Stimulated activated CD8-positive, alpha-beta memory T cell treated with anti-CD3 and anti-CD28 coated beads, Interleukin-2, amount 100 ng/mL, for 48 hours (primary cell): ENCODE measurements at places on chromosomes 7 and 10.

- no peak for DNase-seq
Measured at GRCh38 chr7:143256325-143256724, 6.9 kb upstream of the GSTK1 start.

GRCh38 chr7:68862736-68863135, 735.5 kb upstream of the AUTS2 start:
- DNase-seq: no peak

- no peak for DNase-seq
Measured at GRCh38 chr10:86003201-86003621, 363.4 kb downstream of the GRID1 start.

- no peak for DNase-seq
Measured at GRCh38 chr7:149180722-149181449, 14.5 kb upstream of the ZNF282 start.

DNA sequence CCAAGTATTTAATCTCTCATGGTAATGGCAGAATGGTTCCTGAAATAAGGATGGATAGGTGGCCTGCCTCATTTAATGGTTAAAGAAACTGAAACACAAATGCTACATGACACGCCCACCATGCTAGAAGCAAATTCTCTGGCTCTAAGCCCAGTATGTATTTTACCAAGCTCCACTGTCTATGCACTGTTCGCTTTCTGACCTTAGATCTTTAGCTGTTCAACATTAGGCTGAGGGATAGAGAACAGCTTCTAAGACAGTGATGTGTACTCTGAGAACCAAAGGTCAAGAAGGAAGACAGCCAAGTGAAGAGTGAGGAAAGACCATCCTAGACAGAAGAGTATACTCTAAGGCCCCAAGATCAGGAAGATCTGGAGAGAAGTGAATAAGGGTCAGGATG, 26.6 kb downstream of the FAM3C start:
- no peak for DNase-seq

DNA sequence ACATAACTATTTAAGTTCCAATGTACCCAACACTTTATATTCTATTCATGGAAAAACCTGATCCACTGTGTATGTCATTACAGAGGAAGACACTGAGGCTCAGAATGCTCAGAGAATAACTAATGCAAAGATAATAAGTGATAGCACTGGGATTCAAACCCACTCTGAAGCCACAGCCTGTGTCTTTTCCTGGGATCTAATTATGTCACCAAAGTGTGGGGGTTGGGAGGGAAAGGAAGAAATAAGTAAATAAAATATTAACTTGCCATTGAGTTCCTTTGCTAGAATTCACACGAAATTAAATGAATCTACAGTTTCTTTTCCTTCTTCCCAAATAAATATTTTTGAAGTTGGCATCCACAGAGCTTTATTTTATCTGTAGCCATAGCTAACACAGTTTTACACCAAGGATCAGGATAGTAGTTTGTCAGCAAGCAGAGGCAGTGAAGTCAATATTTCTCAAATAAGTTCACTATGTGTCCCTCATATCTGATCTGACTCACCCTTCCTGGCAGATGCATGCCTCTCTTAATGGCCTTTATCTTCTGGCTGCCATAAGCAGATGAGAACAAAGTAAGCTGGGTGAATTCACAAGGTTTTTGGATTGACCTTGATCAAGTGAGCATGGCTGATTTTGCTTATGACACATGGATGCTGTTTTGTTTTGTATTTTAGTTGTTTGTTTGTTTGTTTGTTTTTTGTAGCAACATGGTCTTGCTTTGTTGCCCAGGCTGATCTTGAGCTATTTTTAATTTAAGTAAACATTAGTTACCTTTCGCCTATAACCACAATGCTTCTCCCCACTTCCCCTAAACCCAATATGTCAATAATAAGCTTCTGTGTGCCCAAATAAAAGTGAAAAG, 6.3 kb downstream of the RAPGEF5 start:
- no peak for DNase-seq

- no peak for DNase-seq
Measured at GRCh38 chr7:90706072-90706716, 110.1 kb downstream of the CDK14 start.

GRCh38 chr10:86152911-86153310, 213.7 kb downstream of the GRID1 start:
- no peak for DNase-seq

- DNase-seq: no peak
Measured at GRCh38 chr10:124657806-124658205, 86.4 kb downstream of the FAM53B start.

DNA sequence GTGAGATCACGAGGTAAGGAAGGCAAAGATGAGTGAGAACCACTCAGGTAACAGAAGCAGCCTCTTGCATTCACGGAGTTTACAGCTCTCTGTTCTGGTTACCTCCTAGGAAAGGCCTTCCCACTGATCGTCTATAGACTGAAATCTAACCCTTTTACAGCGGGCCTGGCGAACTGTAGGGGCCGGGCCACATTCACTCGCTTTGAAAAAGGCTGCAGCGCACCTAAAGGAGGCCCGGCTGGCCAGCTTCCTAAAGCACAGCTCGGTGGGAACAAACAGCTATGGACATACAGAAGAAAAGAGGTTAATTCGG, 565 bp downstream of the ATP5MK start:
- DNase-seq: no peak

- DNase-seq: no peak
Measured at GRCh38 chr10:26334232-26334931, 103.8 kb upstream of the APBB1IP start.

GRCh38 chr10:27719052-27719451, 26.6 kb downstream of the MKX start:
- no peak for DNase-seq

DNA sequence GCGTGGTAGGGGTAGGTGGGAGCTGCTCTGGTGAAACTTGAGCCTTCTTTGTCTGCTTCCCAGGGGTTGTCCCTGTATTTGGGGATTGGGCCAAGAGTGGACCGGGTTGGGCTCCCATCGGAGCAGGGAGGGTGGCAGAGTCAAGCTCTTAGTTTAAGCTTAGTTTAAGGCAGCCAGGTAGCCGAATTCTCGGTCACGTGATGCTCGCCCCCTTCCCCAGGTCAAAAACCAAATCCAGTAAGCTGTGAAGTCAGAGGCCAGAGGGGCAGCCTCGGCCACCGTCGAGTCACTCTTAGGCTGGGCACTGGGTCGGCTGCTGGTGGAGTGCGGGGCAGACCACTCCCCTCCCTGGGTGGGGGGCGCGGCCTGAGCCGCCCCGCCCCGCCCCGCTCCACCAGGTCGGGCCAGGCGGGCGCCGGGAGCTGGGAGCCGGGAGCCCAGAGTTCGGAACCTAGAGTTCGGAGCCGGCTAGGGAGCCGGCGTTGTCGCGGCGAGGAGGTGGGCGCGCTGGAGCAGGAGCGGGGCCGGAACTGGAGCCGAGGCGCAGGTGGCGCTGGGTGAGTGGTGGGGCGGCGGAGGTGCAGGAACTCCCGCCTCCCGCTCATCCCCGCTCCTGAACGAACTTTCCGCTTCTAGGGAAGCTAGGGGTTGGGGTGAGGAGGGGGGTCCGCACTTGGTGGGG, 2.8 kb upstream of the LZTS2 start:
- no peak for DNase-seq

- no peak for DNase-seq
Measured at GRCh38 chr10:31148951-31149350, 117.3 kb upstream of the ZNF438 start.

DNA sequence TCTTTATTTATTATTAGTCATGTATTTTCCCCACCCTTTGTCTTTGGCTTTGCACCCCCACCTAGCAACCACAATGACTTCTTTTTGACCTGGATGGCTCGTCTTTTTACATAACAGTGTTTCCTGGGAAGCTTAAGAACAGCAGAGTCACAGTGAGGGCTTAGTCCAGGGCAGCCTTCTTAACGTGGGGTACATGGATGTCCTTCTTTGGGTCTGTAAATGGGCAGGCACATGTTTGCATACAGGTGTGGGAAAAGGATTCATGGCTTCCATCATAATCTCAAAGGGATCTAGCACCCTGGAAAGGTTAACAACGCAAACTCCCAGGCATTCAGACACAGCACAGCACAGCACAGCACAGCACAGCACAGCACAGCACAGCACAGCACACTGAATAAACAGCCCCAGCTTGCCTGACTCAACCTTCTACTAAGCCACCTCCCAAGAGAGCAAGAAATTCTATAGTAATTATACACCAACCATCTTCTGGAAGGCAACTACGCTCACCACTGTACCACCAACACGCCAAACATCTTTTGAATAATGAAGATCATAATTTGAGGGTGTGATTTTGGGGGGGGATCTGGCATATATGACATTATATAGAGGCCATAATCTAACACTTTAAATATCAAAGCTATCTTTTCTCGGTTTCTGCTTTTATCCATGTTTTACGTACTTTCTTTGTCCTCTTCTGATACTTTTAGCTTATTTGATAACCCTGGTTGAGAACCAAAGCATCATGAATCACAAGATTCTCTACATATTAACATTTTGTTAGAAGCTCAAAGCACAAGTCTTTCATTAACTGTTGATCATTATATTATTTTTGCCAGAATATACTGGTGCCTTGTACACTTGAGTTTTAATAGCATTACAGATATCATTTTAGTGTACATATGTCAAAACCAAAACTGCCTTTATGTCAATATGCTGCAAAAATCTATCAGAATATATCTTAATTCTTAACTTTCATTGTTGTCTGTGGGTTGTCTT, 177.2 kb upstream of the KLF14 start:
- DNase-seq: no peak

DNA sequence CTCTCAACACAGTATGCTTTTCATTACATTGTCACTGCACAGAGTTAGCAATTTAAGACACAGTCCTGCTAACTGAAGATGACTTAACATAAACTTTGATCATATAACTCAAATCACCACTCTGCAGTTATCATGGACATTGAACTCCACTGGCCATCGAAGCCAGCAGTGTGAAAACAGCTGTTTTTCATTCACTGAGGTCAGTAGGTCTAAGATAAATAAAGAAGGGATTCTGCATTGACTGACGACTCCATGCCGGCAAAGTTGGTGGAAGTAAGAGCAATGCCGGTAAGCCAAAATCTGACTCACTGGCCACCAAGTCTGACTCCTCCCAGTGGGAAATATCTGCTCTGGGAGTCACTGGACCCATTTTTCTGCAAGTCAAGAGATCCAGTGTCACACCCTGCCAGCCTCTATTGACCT, 449.9 kb upstream of the ANKRD30A start:
- DNase-seq: no peak

DNA sequence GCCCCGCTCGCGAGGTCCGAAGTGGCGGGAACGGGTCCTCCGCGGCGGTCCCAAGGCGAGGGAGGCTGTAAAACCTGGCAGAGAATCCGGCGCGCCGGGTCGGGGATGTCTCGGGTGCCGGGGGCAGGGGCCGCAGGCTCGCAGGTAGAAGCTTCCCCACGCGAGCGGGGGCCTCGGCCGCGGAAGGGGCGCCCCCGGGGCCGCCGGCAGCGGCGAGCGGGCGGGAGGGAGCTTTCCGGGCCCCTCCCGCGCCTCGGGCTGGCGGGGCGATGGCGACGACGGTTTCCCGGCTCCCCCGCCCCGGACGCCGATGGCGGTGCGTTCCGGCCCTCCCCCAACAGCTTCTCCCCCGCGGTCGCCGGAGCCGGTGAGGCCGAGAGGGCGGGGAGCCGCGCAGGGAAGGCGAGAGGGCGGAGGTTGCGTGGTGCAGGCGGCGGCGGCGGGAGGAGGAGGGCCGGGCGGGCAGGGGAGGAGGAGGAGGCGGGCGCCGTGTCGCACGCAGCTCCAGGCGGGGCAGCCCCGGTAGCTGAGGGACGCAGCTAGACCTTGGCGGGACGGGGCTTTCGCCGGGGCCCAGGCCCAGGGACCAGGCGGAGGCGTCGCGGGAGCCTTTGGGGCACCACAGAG, at the start of gene CUL1:
Gene CUL1, plus strand, starts transcription at position 507 of the 627 bp plus-strand sequence. CDS start 31,220 bp downstream, outside the sequence.
- peak; percentile 71 for DNase-seq

DNA sequence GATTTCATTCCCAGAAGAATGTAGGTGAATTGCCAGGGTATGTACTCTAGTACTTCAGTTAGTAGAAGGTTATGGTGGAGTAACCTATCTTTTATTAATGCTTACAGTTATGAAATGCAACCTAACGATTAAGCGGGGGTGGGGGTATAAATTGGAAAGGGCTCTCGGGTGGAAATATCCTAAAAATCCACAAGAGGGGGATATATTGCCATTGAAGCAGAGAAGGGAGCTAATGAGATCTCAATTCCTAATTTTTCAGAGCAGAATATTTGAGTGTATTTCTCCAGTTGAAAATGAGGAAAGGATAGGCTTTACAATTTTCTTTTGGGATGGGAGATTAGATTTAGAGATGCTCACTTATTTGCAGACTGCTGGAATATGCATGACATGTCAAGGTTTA, 90.8 kb downstream of the DNAJB9 start:
- DNase-seq: no peak
